ENCODE measurements at places on chromosomes 7 and 10. TPM values are rescaled to one million over a fixed set of nuclear protein-coding genes. Genes with fewer than 3 reads are reported as not detected.
A peak's percentile ranks its signal among the peaks of the same experiment; 100 is the strongest.

The ADRA2A gene
- total RNA-seq: not detected

GRCh38 chr7:46626691-46627310 lies 705.7 kb upstream of the IGFBP3 start:
- no peak for DNase-seq

DNA sequence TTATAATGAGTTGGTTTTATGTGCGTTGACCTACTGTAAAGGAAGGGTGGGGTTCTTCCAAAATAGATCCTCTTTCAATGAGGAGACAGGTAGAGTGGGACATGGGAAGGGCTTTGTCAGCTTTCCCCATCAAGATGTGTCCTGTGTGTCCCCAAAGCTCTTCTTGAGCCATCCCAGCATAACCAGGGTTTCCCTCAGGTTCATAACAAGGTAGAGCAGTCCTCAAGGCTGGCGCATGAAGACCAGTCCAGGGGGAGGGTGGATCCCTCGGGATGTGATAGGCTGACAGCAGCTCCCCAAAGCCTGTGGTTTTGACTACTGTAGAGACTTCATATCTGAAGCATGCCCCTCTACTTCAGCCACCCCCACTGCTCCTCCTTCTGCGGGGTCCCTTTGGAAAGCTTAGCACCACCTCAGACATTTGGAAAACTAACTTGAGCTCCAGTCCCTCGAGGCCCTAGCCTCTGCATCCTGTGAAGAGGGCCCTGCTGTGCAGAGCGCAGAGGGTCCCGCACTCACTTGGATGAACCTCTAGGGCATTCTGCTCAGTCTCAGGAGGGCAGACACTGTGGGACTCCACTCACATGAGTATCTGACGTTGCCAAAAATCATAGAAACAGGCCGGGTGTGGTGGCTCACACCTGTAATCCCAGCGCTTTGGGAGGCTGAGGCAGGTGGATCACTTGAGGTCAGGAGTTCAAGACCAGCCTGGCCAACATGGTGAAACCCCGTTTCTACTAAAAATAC lies 1.1 kb upstream of the GIMAP8 start:
- DNase-seq: peak; percentile 35

DNA sequence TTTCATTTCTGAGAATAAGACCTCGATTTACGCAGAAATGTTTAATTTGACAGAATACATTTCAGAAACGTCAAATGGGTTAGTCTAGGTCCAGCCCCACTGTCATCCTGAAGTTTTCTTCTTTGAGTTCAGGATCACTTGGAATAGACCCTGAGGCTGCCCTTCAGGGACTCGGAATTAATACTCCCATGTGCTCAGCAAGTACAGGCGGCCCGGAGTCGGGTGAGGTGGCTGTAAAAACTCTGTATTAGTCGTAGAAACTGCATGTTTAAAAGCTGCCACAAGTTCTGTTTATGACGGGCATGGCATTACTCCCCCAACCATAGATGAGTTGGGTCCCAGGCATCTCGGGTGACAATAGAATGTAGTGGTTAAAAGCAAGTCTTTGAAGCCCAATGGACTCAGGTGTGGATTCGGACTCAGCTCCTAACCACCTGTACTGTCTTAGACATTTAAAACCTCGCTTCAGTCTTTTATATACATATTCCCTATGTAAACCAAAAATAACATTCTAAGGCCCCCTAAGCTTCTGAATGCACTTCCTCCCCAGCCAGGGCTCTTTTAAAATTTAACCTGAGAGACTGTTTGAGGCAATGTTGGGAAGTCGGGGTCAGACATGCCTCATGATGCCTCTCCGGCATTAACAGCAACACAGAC lies 216.3 kb downstream of the ADARB2 start:
- DNase-seq: no peak

DNA sequence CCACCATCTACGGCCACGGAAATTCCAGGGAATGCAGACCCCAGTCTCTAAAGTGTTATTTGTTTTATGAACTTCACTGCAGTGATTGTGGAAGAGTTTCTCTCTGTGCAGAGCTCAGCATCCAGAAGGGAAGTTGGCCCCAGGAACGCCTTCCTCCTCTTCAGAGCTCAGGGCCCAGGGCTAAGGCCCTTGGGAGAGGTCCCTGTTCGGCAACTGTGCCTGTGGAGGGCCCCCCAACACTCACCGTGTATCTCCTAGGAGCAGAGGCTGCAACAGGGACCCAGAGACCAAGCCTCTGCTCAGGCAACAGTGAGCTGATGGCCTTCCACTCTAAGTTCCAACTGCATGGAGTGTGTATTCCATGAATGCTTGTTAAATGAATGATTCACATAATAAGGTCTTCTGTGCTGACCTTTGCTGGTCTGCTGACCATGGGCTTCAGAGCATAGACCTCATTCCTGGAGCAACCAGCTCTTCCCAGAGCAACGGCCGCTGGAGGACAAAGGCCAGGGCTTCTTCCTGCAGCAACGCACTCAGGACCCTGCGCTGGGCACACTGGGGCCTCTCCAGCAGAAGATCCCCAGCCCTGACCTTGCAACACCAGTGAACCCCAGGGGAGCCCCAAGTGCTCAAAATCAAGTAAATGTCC lies 7.7 kb downstream of the DIP2C start:
- no peak for DNase-seq

- DNase-seq: no peak
These were observed 18.5 kb upstream of the SERPINE1 start for GRCh38 chr7:101108330-101108857.

- DNase-seq: no peak
These were observed 6.1 kb upstream of the CREB5 start for GRCh38 chr7:28406192-28406591.

Measured in activated CD8-positive, alpha-beta T cell treated with anti-CD3 and anti-CD28 coated beads, Interleukin-2, amount 10 ng/mL, durations not matched to agents 7 days and 5 days (primary cell).